RKO (cell line): ENCODE measurements at places on chromosomes 6 and 20.

DNA sequence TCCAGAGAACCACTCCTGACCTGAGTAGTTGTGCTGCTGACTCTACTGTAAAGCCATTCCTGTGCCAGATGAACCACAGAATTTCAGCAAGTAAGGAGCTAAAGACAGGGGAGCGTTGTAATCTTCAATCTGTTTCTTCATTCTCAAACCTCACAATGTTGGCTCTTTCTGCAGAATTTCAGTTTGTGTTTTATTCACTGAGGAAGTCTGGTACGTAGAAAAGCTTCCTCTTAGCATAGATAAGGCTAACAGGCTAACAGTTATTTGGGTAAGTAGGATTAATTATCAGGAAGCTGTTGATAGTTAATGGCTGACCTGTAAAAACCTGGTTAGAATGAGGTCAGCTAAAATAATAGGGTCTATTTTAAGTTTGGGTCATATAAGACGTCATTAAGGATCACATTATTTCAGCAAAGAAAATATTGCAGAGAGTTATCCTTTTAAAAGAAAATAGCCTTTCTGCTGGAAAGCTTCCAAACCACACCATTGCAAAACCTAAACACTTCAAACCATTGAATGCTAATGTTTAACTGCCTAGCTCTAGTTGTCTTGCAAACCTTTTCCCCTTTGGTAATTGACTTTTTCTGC is 14.1 kb upstream of the TENT5A start:
- no peak for DNase-seq

- DNase-seq, result peak; percentile 87
These were observed 87.9 kb upstream of the CDYL start for GRCh38 chr6:4687989-4688947.

DNA sequence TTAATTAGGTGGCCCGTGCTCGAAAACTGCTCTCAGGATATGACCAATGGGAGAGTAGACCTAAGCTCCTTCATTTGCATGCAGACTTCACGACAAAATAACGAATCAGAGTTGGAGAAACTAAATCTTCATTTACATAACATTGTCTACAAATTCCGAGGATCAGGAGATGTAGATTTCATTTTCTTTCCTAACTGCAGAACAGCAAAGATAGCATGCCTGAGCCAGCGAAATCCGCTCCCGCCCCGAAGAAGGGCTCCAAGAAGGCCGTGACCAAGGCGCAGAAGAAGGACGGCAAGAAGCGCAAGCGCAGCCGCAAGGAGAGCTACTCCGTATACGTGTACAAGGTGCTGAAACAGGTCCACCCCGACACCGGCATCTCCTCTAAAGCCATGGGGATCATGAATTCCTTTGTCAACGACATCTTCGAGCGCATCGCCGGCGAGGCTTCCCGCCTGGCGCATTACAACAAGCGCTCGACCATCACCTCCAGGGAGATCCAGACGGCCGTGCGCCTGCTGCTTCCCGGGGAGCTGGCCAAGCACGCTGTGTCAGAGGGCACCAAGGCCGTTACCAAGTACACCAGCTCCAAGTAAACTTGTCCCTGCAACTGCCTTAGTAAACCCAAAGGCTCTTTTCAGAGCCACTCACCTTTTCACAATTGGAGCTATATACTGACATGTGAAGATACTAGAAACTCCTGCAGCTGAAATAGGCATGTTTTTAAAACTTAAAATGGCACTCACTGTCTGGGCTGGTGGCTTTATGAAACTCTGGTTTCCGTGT is 96.5 kb downstream of the HFE start:
- DNase-seq, result no peak

- no peak for DNase-seq
These were observed 121.3 kb downstream of the MYO6 start for GRCh38 chr6:75870389-75870788.

DNA sequence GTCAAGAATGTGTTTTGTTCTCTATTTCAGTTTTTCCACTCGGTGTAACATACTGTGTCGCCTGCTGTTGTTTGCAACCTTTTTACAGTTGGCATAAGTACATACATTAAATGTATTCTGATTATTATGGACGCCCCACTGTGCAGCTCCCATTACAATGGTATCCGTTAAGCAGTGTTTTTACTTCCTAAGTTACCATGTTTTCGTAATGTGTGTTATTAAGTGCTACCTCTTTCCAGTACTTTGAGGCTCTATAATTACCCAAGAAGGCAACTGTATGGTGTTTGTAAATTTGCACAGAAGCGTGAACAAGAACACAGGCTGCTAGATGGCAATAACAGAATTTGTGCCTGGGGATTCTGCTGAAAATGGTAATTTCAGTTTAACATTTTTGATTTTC is 568.0 kb upstream of the MARCKS start:
- no peak for DNase-seq

GRCh38 chr20:52787962-52788361 is 184.2 kb upstream of the TSHZ2 start:
- no peak for DNase-seq

DNA sequence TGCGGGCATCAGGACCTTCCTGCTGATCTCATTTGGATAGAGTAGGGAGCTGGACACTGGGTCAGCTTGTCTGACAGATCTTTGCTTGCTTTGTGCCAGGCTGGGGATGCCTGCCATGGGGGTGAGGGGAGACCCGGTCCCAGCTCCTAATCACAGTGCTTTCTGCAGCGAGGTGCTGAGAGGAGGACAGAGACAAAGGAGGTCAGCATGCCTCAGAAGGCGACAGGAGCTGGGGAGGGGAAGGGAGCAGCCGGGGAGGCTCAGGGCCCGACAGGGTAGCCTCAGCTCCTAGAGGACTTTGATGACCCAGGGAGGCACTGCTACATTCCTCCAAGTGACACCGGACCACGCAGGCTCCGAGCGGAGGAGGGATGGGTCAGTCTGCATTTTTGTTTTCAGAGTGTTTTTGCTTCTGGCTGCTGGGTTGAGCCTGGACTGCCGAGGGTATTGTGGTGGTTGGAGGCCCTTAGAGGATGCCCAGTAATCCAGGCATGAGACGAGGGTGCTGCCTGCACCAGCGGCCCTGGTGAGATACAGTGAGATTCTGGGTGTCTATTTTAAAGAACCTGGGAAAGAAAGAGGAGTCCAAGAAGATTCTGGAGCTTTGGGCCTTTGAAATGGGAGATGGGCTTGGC is 7.8 kb downstream of the RBM38 start:
- no peak for DNase-seq

DNA sequence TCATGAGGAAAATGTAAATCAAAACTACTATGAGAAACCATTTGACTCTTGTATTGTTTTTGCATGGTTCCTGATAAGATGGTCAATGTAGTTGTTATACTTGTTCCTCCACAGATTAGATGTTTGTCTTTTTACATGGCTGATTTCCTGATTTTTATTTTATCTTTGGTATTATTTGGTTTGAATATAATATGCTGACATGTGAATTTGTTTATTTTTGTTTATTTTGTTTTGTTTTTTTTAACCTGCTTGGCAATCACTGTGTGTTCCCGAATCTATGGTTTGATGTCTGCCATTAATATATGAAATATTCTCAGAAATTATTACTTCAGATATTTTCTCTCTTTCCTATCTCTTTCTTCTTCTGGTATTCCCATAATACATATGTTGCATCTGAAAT is 899.5 kb upstream of the ADGRB3 start:
- no peak for DNase-seq

DNA sequence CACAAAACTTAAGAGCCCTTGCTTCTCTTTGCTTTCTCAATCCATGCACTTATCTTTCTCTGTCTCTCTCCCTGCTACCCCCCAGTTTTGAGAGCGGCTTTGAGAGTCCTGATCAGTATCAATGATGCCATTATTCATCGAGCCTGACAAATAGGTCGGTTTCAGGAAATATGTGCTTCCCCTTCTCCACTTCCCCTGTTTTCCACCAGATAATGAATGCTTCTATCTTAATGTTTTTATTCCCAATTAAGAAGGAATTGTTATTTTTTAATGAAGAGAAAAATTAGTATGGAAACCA is 117.7 kb downstream of the KIF13A start:
- no peak for DNase-seq

DNA sequence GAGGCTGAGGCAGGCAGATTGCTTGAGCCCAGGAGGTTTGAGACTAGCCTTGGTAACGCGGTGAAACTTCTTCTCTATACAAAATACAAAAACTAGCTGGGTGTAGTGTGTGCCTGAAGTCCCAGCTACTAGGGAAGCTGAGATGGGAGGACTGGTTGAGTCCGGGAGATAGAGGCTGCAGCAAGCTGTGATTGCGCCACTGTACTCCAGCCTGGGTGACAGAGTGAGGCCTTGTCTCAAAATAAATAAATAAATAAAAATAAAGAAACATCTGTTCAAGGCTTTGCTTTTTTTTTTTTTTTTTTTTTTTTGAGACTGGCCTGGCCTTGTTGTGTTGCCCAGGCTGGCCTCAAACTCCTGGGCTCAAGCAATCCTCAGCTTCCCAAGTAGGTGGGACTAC is 23.7 kb upstream of the SLC23A2 start:
- DNase-seq, result no peak

DNA sequence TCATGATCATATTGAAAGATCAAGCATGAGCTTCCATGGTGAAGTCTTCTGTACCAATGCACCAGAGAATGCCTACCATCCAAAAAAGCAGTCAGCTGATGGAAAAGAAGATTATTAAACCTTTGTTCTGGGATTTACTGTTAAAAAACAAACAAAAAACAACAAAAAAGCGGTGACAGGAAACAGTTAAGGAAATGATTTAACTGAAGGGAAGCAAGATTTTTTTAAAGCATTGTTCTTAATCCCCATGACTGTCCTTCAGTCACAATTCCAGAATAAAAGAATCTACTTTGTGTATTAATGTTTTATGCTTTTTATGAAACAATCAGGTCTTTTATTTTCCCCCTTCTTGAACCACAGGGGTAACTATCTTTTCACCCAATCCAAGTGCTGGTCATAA is 23.9 kb downstream of the FAM162B start:
- no peak for DNase-seq

DNA sequence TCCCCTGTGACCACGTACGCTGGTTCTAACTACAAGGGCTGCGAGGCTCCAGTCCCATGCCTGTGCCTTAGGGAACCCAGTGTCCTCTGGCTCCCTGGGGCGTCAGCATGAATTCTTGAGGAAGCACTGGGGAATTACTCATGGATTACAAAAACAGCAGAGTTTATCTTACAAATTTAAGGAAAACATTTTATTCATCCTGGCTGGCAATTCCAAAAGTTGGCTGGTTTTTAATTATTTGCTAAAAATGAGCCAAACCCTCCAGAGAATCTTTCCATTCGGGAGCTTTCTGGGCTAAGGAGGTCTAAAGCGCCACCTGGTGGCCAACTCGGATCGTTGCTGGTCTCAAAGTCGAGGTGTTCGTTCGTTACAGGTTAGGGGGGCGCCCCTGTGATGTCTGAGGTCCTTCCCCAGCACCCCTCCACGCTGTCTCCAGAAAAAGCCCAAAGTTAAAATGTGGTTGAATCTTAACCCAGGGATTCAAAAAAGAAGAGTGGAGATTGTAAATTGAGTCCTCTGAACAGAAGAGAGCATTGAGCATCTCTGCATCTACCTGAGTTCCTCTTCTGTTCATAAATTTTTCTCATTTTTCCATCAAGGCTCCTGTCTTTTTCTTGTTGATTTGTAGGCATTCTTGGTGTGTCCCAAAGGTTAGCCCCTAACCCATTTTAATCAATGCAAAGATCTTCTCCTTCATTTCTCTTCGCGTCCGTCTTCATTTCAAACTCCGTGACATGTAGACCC is 99.4 kb downstream of the BFSP1 start:
- peak; percentile 60 for DNase-seq

DNA sequence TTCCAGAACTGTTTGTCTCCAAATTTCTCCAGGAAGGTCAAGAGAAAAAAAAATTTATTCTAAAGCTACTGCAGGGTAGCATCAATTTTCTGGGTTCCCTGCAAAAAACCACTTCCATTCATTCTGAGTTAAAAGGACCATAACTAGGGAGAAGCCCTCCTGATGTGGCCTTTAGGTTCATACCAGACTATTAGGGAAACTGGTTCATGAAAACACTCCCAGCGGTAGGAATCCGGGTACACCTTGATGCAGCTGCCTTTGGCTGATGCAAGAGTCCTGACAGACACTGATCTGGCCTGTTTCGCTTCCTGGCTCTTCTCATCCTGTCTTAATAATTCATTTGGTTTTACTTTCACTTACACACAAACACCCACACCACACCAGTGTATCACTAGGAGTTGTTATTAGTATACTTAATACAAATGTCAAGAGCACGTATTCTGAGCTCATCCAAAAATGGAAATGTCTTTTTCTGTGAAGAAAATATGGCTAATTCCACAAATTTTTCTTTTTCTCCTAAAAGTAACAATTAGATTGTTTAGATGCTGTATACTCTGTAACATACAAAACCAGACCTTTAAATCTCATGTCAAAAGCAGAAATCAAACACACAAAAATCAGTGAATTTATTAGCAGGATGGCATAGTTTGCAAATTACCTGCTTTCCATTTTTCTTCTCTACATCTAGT is 38.4 kb upstream of the ARHGAP18 start:
- DNase-seq, result peak; percentile 14

- DNase-seq, result no peak
These were observed 73.7 kb upstream of the PTCHD4 start for GRCh38 chr6:48184648-48185047.
